ENCODE measurements at places on chromosomes 3 and 15.

DNA sequence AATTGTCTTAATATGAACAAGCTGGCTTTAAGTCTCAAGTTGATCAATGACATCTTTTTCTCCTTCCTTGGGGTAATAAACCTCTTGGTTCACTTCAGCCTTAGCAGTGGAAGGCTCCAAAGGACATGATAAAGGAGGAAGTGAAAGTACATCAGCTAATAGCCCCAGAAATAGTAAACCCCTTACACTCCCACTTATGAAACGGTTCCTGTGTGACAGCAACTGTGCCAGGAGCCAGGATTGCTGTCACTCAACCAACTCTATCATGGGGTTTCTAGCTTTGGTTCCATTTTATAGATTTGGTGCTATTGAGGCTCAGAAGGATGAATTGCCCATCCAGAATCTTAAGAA is 216.7 kb downstream of the ABHD5 start:
- DNase-seq: no peak

GRCh38 chr3:123350971-123351370 is 97.9 kb downstream of the ADCY5 start:
- DNase-seq: no peak

DNA sequence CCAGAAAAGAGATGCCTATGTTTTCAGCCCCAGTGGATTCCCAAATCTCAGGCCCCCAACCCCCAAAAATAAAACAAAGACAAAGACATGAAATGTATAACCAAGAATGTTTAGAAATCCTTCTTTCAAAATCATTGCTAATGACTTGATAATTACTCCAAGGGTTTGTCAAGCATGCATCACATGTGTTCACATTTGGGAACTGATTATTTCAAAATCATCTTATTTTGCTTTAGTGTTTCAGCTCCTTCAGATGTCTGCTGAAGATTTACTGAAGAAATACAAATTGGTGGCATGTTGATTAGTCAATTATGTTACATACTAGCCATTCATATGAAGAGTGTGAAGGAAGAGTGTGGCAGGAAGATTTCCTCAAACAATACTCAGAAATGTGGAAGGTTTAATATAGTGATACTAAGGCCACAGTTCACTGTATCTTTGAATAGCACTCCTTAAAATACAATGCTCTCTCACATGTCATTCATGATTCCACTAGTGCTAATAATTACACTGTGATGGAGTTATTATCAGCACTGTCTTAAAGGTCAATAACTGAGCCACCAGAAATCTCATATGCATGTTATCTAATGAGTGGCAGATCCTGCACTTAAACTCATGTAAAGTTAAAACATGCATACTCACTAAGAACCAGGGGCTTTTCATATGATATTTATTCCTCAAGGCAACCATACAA is 134.5 kb upstream of the TGFBR2 start:
- no peak for DNase-seq

DNA sequence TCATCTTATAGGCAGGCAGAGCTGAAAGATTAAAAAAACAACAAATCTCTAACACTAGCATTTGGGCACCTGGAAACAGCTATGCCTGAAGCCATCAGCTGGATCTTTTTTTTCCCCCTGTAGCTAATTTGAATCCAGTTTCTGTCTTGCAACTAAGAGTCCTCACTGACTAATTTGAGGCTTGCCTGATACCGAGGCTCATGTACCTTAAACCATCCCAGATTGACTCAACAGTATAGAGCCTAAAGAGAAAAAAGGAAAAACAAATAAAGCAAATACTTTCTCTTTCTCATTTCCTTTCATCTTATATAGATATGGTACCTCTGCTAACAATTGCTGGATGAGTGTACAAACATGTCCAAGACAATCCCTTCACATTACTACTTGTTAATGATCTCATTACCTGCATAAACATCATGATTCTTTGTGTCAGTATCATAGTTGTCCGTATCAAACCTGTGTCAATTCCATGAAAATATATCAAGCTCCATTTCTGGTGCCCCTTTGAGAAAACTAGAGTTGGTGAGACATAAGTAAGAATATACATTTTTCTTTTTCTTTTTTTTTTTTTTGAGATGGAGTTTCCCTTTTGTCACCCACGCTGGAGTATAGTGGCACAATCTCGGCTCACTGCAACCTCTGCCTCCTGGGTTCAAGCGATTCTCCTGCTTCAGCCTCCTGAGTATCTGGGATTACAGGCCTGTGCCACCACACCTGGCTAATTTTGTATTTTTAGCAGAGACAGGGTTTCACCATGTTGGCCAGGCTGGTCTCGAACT is 43.1 kb downstream of the BHLHE40 start:
- DNase-seq: no peak

DNA sequence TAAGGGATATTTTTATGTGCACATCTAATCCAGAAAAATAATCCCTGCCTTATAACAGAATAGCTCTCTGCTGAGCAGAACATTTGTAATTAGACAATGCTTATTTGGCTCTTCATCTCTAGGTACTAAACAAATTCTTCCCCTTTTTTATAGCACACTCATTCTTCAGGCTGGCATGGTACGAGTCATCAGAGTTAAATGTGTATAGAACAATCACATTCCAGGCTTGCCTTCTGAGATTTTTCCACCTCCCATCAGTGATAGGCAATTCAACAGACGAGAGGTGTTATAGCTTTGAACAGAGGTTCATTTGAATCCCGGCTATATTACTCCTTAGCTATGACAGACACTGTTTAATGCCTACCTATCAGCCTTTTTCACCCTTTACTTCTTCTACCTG is 21.4 kb upstream of the SPPL2A start:
- no peak for DNase-seq

GRCh38 chr15:89170364-89170763 is 51.0 kb downstream of the RLBP1 start:
- DNase-seq: no peak

DNA sequence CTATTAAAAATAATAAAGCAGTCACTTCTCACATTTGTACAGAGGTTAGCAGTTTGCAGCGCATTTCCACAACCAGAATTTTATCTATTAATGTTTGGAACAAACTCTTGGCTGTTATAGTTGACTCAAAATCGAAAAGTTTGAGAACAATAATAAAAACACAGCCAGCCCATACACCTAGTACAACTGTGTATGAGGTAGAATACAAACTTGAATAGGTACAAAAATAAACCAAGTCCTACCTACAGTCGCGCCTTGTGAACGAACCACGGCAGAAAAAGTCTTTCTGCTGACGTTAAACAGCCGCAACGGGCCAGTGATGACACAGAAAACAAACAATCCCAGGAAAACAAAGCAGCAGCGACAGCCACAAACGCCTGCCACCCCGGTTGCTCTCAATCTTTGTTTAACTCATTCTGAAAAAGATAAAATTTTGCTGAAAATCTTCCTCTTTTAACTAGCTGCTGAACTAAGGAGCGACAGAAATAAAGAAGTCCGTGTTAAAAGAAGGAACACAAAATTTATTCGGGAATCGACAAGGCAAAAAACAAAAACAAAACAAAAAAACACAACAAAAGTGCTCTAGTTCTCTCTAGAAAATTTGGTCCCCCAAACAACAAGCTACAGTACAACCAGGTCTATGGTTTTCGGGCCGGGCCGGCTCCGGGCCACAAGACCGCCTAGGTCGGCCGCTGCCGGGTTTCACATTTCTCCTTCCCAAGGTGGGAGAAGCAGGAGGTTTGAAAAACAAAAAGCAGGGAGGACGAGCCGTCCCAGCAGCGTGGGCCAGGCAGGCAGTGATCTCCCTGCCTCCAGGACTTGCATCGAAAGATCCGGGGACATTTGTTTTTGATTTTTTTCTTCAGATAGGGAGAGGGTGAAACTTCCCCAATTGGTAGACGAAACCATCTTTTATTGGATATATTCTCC is 2.9 kb downstream of the FOXL2 start:
- DNase-seq: no peak

GRCh38 chr3:194277104-194277785 is 73.9 kb downstream of the CPN2 start:
- peak; percentile 20 for DNase-seq

- DNase-seq: no peak
Measured at GRCh38 chr3:187778726-187779125, 33.5 kb upstream of the BCL6 start.

GRCh38 chr3:129059311-129059958 is 1.1 kb upstream of the GP9 start:
- no peak for DNase-seq

DNA sequence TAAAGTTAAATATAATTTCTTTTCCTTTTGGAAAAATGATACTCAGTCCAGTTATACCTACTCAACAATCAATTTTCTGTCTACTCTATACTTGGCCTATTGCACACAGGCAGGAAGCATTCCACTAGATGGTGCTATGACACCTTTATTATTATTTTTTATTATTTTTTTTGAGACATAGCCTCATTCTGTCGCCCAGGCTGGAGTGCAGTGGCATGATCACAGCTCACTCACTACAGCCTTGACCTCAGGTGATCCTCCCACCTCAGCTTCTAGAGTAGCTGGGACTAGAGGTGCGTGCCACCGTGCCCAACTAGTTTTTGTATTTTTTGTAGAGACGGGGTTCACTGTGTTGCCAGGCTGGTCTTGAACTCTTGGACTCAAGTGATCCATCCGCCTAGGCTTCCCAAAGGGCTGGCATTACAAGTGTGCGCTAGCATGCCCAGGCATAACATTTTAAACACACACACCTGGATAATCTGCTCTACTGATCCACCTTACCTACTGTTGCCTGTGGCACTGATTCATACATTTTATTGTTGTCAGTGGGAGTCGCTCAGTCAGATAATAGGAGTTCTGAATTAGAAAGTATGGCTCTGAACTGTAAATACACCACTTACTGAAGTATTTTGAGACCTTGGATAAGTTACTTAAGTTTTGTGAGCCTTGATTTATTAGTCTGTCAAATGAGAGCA is 56.2 kb downstream of the EIF3J start:
- no peak for DNase-seq

DNA sequence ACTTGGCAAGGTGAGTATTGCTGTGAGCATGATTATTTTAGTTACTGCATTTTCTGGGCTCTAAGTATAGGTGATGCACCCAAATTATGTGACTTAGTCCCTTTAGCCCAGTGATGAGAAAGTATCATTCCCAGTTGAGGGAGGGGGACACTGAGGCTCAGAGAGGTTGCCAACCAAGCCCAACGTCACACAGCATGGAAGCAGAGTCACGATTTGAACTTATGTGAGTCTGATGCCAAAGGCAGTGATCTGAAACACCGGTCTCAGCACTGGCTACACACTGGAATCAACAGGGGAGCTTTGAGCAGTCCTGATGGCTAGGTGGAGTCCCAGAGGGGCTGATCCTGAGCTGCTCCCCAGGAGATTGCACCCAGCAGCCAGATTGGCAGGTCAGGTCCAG is 39.5 kb upstream of the SLC6A6 start:
- no peak for DNase-seq

DNA sequence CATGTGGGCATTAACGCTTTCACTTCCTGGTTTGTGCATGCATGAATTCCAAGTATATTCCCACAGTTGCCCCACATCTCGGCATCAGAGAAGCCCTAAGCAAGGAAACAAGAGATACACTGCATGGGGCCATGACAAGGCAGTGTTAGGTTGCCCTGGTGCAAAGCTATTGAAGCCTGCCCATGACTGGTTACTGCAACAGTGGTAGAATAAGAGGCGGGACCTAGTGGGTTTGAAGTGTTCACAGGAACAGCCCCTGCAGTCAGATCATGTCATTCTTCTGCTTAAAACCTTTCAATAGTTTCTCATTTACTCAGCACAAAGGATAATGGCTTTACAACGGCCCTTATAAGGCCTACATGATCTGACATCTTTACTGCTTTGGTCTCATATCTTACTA is 80.9 kb upstream of the TOPAZ1 start:
- no peak for DNase-seq

DNA sequence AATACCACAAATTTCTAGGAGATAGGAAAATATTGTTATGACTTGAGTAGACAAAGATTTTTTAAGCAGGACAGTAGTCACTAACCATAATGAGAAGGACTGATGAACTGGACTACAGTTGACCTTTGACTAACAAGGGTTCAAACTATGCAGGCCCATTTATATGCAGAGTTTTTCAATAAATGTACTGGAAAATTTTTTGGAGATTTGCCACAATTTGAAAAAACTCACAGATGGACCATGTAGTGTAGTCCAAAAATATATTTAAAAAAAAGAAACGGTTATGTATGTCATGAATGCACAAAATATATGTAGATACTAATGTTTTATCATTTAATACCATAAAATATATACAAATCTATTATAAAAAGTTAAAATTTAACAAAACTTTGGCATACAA is 151.8 kb downstream of the LRRN1 start:
- no peak for DNase-seq

DNA sequence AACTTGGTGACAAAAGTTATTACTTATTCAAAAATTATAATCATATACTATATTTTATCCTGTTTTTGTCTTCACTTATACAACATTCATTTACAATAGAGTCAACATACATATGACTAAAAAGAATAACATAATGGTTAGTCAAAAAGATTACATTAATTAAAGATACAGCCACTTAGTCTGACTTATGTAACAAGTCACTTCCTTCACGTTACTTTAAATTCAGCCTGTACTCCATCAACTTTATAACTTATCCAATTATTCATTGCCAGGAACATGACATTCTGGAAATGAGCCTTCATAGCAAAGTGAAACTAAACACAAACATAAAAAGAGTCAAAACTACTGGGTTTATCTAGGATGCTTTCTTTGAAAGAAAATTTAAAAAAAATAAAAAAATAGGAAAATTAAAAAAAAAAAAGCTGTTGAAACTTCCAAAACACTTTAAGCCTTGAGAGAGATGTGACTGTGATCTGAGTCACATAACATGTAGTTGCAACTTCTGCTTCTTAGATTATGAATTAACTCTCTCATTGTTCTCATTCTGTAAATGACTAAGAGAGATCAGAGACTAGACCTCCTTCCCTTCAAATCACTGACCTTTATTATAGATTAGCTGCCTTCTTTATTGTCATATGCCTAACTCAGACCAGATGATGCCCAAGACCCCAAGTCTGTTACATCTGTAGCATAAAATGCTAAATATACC is 107.8 kb downstream of the MYRIP start:
- DNase-seq: no peak

DNA sequence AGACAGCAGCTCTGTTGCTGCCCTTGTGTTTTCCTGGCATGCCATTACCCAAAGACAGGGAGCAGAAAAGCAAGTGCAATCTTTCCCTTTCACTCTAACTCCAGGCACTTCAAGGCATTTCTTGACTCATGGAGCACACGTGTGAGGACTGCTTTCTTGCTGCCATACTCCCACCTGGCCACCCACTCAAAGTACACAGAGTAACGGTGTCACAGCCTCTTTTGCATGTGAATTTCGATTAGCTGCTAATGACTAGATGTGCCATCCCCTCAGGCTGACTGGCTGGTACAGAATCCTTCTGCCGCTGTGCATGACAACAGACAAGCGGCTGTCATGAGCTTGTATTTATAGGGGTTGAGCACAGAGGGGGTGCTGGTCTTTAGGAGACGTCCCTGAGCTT is 380.6 kb downstream of the CTNNB1 start:
- no peak for DNase-seq

DNA sequence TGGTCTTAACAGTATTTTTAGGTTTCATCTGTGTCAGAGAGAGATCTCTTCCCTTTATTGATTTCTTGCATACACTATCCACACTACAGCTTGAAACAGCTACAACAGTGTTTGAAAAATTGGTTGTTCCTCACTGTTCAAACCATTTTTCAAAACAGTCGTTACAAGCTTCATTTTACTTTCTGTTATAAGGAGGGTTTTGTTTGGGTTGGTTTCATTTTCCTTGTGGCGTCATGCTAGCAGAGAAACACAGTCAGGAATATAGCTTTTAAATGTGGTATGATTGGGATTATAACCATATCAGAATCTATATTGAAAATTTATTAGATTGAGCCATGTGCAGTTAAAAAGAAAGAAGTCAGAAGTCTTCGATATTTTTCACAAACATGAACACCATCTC is 400.6 kb downstream of the ZBTB20 start:
- DNase-seq: no peak

GRCh38 chr3:122497425-122497824 is 17.3 kb downstream of the KPNA1 start:
- no peak for DNase-seq

Data from substantia nigra (tissue), 51 donors.